NCI-H146 (cell line): ENCODE measurements at places on chromosomes 12 and 14.

DNA sequence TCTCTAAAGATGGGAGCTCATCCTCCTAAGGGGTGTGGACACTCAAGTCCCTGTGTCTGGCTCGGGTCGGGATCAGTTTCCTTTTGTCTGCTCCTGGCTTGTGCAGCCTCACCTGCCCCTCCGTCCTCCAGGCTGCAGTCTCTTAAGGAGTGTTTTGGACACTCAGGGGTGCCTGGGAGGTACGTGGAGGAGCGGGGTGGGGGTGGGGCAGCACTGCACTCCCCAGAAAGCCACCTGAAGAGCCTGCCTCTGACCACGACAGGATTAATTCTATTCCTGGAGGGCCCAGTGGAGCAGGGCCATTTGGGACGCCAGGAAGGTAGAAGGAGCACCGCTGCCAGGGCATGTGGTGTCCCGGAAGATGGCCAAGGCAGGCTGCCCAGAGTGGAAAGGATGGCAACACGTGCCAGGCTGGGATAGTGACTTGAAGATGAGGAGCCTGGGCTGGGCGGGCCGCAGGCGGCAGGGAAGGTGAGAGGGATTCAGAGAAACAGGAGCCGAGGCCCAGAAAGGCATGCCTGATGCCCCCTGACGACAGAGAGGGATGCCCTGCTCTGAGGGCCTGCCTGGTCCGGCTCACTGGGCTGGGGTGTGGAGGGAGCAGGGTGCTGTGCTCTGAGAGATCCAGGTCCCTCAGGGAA is 14.8 kb upstream of the LRTM2 start:
- no peak for DNase-seq

GRCh38 chr12:52057638-52058576 is 6.7 kb downstream of the NR4A1 start:
- no peak for DNase-seq

DNA sequence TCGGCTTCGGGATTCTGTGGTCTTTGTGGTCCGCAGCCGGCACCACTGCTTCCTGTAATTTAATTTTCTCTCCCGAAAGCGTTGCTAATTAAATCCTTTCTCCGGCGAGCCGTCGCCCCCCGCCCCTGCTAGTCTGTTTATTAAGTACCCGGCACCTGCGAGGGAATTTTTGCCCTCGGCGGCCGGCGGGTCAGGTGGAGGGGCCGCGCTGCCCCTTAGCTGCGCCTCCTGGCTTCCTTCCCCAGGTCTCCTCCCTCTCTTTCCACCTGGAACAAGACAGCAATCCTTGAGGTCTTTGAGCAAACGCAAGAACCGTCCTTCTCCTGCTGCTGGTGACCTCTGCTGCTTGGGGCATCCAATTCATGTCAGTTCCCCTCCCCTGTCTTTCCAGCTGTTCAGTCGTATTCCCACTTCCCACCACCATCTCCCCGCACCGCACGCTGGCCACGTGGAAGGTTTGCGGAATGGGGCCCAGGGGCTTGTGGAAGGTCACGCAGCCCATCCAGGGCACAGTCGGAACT is 16.2 kb downstream of the ZDHHC22 start:
- no peak for DNase-seq

DNA sequence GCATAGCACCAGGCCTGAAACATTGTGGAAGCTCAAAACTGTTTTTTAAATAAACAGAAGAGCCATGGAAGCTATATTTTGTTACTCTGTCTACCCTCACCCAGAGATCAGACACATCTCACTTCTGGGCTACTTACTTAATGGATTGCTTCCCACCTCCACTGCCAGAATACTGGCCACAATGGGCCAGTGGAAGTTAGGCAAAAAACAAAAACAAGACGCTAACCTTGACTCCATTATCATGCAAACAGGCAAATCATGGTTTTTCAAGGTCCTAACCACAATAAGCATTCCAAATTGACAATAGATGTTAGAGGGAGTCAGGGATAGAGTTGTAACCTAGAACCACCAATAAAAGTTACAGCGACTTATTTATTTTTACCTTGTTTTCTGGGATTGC is 52.7 kb upstream of the PTCSC3 start:
- no peak for DNase-seq

GRCh38 chr12:130054803-130055202 is 107.5 kb upstream of the FZD10 start:
- DNase-seq, result no peak

GRCh38 chr12:96548384-96548783 is 59.0 kb downstream of the CFAP54 start:
- DNase-seq, result no peak

DNA sequence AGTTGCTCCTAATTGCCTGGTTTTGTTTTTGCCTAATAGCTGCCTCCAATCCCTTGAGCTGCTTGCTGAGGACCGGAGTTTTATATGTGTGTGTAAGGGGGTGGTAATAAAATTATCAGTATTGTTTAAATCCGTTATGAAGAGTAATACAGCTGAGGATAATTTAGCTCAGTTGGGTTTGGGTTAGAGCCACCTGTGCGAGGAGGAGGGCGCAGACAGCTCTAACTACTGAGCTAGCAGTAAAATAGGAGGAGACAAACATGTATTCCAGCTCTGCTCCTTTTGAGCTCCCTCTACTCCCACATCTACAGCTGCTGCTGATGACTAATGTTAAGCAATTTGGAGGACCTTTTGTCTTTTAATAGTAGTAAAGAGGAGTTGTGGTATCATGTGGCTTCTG is 61.5 kb downstream of the SPATS2 start:
- DNase-seq, result peak; percentile 43

- no peak for DNase-seq
These were observed 280.0 kb upstream of the RTL1 start for GRCh38 chr14:101183376-101184103.

- peak; percentile 80 for DNase-seq
These were observed 15.6 kb downstream of the SMUG1 start for GRCh38 chr12:54173066-54173726.

GRCh38 chr12:67647181-67647798 is 1.3 kb upstream of the DYRK2 start:
- peak; percentile 58 for DNase-seq

GRCh38 chr14:73616831-73617230 is 4.5 kb downstream of the ACOT6 start:
- peak; percentile 60 for DNase-seq

- DNase-seq, result peak; percentile 6
These were observed 57.6 kb downstream of the BRMS1L start for GRCh38 chr14:35883677-35884293.

GRCh38 chr14:37168721-37169120 is 3.7 kb downstream of the SLC25A21 start:
- DNase-seq, result no peak

- DNase-seq, result no peak
These were observed 216.7 kb downstream of the GRIN2B start for GRCh38 chr12:13764748-13765147.

DNA sequence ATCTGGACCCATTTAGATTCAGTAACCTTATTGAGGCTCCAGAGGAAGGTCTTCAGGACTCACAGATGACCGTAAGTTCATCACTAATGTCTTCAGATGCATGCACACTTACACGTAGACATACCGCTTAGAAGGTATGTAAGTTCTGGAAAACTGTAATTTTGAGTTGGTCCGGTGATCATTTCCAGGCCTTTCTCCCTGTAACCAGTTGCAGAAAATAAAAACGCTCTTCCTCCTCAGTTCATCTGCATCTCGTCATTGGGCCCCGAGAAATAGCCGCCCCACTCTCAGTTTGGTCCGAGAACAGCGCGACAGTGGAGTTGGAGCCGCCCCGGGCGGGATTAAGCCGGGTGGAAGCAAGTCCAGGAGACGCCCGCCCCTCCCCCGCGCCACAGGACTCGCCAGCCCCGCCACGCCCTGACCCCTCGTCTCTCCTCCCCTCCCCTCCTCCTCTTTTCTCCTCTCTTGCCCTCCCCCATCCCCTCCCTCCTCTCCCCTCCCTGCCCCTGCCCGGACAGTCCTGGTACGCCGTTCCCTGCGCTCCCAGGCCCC is 83.7 kb downstream of the TNFAIP2 start:
- DNase-seq, result no peak

DNA sequence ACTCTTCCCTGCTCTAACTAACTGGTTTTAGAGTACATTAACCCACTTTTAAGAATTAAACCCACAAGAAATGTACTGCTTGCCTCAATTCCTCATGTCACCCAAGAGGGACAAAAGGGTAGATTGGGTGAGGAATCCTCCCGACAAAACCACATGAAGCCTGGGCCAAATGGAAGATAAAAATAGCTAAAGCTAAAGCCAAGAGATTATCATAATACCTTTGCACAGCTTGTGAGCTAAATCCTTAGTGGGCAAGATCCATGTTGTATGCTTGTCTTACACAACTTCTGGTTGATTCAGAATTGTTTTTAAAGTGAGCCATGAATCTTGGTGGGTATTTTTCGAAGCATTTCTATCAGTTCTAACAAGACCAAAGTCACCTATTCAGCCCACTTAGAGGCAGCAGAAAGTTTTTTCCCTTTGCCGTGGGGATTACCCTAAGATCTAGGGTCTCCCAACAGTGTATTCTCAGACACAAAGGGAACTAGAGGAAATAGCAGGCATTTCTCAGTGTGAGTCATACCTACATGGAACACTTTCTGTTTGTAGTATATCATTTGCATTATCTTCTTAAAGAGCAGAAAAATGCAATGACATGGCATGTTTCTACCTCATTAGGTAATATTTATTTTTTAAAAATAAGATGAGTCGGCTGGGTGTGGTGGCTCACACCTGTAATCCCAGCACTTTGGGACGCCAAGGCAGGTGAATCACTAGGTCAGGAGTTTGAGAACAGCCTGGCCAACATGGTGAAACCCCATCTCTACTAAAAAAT is 616.6 kb downstream of the KCNH5 start:
- no peak for DNase-seq
